ENCODE measurements at places on chromosomes 2 and 18. TPM values are rescaled to one million over a fixed set of nuclear protein-coding genes. Genes with fewer than 3 reads are reported as not detected.

DNA sequence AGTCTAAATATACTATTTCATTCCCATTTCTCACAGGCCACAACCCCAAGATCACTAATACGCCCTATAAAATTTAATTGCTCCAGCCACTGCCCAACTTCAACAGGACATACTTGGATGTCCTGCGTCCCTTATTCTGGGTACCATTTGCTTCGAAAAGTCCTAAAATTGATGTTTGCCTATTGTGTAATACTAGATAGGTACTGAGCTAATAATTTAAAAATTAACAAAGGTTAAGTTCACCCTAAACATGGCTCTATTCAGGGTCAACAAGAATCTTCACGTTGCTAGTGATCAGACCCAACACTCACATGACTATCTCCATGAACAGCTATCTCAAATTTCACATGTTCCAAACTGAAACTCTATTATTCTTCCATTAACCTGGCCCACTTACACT, 296.4 kb upstream of the RND3 start:
- DNase-seq, result no peak

The ARMC9 gene
- total RNA-seq, result 67.7 TPM

GRCh38 chr18:8194431-8194830, 414.8 kb upstream of the RAB12 start:
- DNase-seq, result no peak

DNA sequence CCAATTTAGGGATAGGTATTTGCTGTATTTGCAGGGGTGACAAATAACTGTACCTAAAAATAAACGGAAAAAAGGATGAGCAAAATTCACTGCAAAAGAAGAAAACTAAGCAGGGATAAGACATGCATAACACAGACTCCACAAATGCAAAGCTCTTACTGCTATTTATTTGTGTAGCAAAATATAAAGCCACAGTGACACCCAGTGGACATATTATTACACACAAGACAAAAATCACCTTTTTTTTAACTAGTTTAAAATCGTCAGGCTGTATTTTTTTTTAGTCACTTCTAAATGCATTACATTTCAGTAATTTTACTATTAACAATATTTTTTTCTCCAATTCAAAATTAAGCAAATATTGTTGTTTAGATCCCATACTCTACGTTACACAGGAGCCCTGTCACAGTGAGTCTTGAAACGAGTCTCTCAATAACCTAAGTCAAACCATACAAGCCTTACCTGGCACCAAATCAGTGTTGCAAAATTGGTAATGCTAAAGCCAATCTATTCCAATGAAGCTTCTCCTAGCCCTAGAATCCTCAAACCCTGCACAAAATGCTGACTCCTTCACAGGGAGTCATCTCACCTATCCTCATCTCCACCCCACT, 23.7 kb downstream of the METTL4 start:
- DNase-seq, result no peak

- DNase-seq, result no peak
Measured at GRCh38 chr2:105738658-105739241, 6.0 kb upstream of the NCK2 start.

The CD8B2 gene
- total RNA-seq, result not detected

DNA sequence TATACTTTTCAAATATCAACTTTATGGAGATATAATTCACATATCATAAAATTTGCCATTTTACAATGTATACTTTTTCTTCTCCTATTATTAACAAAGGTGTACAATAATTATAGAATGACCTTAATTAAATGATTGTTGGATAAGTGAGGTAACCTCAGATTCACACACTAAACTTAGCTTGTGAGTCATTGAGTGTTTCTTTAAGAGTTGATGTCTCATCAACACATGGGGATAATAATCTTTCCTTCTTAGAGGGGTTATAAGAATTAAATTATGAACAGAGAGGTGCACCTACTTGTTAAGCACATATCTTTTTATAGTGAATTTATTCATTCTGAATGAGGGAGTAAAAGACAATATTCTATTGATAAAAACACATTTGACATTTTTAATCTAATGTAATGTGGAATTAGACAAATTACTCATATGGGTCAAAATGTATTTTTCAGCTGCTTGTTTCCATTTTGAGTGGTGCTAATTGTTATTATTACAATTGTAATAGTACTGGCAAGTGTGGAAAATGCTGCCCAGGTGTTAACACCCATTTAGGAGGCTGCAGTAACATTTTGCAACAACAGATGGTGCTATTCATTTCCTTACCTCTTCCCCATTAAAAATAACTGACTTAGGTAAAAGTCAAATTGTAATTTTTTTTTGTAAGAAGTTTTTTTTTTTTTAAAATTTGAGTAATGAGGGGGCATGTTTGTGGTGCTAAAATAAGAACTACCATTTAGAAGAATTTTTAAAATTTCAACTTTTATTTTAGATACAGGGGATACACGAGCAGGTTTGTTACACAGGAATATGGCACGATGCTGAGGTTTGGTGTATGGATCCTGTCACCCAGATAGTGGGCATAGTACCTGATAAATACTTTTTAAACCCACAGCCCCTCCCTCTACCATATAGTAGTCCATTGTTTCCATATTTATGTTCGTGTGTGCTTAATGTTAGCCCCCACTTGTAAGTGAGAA, 32.1 kb upstream of the DYNAP start:
- no peak for DNase-seq

DNA sequence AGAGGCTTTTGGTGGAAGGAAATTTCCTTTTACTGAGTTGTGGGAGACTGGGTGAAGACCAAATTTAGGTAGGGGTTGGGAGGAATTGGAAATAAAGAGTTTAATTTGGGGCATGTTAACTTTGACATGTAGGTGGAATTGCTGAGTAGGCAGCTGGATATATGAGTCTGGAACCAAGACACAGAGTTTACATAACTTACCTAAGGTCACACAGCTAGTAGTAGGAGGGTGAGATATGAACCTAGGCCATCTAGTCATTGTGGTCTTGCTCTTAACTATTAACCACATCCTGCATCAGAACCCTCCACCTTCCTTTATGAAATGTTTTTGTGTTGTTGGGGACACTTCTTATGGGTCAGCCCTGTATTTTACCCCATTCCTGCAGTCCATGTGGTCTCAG, 113.1 kb downstream of the ICOS start:
- DNase-seq, result no peak

The RGPD6 gene
- total RNA-seq, result 44.6 TPM

DNA sequence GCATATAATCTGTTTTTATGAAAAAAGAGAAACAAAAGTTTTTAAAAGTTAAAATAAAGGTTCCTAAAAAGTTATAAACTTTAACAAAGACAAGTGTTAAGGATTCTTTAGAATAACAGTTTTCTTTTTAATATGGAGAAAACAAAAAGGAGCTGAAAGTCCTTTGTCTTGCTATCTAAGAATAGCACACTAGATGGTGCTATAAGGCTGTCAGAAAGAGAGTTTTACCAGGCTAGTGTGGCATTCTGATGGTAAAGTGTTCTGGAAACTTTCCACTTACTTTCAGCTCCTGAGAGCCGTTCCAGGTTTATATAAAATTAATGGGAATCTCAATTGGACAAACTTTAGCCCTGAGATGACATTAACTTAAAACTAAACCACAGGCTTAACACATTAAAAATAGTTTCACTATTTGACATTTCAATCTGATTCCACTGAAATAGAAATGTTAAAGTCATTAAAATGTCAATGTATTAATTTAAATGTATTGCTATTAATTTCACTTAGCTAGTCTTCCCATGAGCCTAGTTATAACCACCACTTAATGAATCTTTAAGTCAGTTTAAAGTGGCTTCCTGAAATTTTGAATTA, 3.7 kb downstream of the FBXO48 start:
- DNase-seq, result no peak

The CPO gene
- 1.1 TPM for total RNA-seq

DNA sequence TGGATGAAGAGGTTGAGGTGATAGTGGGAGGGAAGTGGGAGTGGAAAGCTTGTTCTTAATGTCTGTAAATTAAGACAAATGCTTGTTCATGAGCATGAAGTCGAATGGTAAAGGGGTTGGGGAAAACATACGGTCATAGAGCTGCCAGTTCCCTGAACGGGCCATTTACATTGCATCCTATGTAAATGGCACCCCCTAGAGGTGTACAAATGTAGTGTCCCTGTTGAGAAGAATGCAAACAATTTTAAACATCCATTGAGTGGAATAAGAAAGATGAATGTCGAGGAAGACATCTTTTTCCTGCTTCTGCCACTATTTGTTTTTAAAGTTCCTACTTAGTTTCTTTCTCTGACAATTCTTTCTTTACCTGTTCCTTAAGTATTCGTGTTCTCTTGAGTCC, 155.7 kb downstream of the RDH14 start:
- DNase-seq, result no peak

The GPR75 gene
- total RNA-seq, result 3.6 TPM

DNA sequence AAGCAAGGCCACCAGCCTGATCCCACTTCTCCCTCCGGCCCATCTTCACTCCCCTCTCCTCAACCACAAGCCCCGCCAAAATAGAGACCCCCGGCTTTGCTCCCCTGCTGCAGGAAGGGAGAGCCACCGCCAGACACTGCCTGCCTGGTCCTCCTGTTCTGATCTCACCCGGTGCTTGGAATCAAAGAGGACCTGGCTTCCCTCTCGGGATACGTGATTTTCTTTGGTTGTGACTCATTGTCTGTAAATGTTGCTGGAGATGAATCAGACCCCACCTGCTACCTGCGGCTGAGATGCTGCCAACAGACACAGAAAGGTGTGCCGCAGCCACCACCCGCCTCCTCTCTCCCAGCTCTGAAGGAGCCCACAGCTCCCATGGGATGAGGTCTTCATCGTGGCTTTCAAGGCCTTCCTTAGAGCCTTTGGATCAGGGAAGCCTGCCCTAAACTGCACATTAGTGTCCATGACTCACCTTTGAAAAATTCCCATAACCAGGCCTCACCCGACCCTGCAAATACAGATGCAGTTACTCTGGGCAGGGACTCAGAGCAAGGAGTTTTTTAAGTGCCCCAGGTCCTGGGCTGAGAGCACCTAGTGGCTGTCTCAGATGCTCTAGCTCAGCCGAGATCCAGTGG, 79.4 kb upstream of the ZNF532 start:
- no peak for DNase-seq

DNA sequence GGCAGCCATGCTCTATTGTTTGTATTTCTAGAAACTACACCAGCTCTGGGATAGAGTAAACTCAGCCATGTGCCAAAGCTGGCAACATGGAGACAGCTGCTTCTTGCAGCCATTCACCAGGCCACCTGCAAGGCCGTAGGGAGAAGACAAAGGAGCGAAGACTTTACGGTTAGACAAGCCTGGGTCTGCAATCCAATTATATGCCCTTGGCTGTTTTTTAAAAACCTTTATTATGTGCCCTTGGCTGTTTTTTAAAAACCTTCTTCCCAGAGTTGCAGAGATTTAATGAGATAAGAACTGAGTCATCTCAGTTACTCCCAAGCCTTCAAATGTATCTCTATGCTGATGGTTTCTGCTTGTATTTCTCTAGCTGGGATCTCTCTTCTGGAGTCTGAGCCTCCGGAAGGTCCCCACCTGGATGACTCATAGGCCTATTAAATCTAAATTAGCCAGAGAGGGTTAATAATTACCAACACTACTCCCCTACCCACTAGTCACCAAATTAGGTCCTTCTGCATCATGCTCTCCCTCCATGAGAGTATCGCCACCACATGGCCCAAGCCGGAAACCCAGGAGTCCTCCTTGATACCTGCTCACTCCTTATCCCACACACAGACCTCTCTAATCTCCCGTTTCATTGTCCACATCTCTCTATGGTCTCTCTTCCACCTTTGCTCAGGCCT, 17.5 kb upstream of the DPP4 start:
- no peak for DNase-seq

DNA sequence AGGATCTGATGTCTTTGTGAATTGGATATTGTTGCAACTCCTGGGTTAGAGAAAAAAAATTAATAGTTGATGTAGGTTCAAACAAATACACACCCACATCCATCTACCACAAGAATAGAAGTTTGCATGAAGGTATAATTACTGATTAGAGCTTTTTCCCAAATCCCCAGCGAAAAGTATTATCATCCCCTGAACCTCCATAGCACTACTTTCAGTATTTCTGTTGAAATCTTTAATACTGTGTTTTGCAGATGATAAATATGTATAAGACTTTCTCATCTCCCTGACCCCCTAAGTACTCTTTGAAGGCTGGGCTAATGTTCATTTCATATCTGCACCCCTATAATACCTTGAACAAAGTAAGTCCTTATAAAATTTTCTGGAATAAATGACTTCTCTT, 6.4 kb downstream of the FN1 start:
- no peak for DNase-seq

DNA sequence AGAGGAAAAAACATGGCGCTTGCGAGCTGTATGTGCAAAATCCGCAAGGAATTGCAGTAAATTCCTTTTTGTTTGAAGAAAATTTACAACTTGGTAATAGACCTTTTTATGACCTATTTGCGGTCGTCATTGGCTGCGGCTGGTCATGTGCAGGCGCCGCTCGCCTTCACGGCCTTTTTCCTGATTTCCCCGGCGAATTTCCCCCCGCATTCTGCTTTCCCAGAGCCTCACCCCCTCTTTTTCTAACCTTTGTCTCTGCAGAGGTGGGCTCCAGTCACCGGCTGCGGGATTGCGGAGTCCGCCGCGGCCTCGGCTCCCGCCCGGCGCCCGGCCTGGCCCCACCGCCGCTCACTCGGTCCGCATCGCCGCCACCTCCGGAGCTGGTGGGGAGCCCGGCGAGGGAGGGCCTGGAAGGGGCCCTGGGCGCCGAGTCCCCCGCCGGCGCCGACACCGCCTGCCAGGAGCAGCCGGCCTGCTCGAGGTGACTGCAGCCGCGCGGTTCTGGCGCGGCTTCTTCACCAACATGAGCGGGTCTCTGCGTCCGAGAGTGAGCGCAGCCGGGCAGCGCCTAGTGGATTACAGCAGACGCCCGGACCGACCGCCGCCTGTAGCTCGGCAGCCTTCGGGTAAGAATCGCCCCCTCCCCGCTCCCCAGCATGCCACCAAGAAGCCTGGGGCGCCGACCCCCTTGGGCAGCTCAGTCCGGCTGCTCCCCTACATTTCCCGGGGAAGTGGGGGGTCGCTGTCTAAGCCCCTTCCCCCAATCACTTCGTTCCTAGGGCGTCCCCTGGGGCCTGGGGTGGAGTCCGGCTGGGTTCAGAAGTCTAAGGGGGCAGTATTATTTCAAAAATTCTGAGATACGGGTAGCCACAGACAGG, 7.1 kb downstream of the HOXD8 start:
- peak; percentile 78 for DNase-seq

GRCh38 chr2:98573426-98573825, 34.9 kb downstream of the COA5 start:
- no peak for DNase-seq

The HOXD13 gene
- total RNA-seq, result 18.7 TPM

The MYOM1 gene
- total RNA-seq, result 21.0 TPM
